Breast epithelium (tissue), 4 donors: ENCODE measurements at places on chromosomes 16 and 17. TPM values are rescaled to one million over a fixed set of nuclear protein-coding genes. Genes with fewer than 3 reads are reported as not detected.

GRCh38 chr16:71421911-71422310, 19.9 kb downstream of the TLE7 start:
- peaks cover 42% of the 10 kb centered on the region for H3K27me3 ChIP-seq
- H3K4me1 ChIP-seq = no peaks in the 10 kb centered on the region
- no peak overlapping the region for H3K4me3 ChIP-seq
- no peaks in the 10 kb centered on the region for H3K36me3 ChIP-seq
- DNase-seq = no peak

GRCh38 chr17:47708864-47709541, 15.0 kb downstream of the TBKBP1 start:
- DNase-seq = no peak
- H3K27ac ChIP-seq = no peak overlapping the region
- no peaks in the 10 kb centered on the region for H3K4me1 ChIP-seq
- peak overlapping the region; percentile 46 for H3K4me3 ChIP-seq
- H3K36me3 ChIP-seq = peaks cover 8% of the 10 kb centered on the region

DNA sequence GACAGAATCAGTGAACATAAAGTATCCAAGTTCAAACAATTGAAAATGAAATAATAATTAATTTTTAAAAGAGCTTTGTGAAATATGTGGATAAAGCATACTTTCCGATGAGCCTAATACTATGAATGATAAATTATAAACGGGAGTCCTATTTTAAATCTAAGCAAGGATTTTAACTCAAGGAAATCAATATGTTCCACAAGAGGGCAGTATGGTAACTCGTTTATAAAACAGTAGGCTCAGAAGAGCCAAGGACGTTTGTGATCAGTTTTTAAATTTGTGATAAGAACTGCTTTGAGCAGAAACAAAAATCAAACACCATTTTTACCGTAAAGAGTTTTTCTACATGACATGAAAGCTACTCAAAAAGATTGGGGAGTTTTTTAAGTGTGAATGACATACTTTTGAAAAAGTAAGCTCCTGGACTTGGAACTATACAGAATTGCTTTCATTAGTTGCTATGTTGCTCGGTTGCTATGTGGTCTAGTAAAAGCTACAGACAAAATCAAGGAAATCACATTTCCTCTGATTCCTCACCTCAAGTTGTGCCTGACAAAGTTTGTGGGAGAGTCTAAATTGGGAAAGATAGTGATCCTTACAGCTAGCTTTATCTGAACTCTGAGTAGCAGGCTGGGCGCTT, 11.8 kb upstream of the TEKT1 start:
- H3K4me3 ChIP-seq = no peak overlapping the region
- no peaks in the 10 kb centered on the region for H3K36me3 ChIP-seq
- H3K4me1 ChIP-seq = no peaks in the 10 kb centered on the region
- no peak for DNase-seq
- no peak overlapping the region for H3K27ac ChIP-seq
- H3K27me3 ChIP-seq = no peaks in the 10 kb centered on the region

GRCh38 chr16:12422233-12422632, 381.5 kb downstream of the CPPED1 start:
- H3K27me3 ChIP-seq = no peaks in the 10 kb centered on the region
- H3K27ac ChIP-seq = peak overlapping the region; percentile 14
- no peaks in the 10 kb centered on the region for H3K36me3 ChIP-seq
- H3K4me1 ChIP-seq = no peaks in the 10 kb centered on the region
- no peak overlapping the region for H3K4me3 ChIP-seq

DNA sequence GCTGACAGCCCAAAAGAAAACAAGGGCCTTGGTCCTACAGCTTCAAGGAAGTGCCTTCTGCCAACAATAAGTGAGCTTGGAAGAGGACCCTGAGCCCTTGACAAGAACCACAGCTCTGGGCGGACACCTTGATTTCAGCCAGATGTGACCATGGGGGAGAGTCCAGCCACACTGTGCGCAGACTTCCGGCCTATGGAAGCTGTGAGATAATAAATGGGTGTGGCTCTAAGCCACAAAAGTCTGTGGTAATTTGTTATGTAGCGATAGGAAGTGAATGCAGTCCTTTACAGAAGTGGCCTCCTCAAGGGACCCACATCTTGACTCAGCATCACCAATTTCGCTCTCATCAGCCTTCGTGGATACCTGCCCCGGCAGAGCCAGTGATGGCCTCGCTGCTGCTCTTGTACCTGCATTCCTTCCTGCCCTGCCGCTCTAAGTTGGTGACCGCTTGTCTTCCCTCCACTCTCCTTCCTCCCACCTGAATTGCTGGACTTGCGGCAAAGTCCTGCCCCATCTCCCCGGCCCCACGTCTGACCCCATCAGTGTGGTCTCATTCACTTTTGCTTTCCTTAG, 29.3 kb downstream of the PRSS54 start:
- no peak overlapping the region for H3K4me3 ChIP-seq
- no peaks in the 10 kb centered on the region for H3K4me1 ChIP-seq
- H3K27me3 ChIP-seq = no peaks in the 10 kb centered on the region
- no peaks in the 10 kb centered on the region for H3K36me3 ChIP-seq
- peak overlapping the region; percentile 40 for H3K27ac ChIP-seq
- DNase-seq = no peak

- peak overlapping the region; percentile 67 for H3K4me3 ChIP-seq
- H3K36me3 ChIP-seq = no peaks in the 10 kb centered on the region
- H3K27me3 ChIP-seq = no peaks in the 10 kb centered on the region
- peak; percentile 37 for DNase-seq
These were observed 662 bp downstream of the WIPF2 start for GRCh38 chr17:40219594-40220338.

- H3K27me3 ChIP-seq = no peaks in the 10 kb centered on the region
- no peak overlapping the region for H3K4me3 ChIP-seq
- H3K36me3 ChIP-seq = no peaks in the 10 kb centered on the region
- DNase-seq = no peak
- H3K4me1 ChIP-seq = no peaks in the 10 kb centered on the region
These were observed 52.3 kb downstream of the RPTOR start for GRCh38 chr17:80596760-80597608.

GRCh38 chr17:9684955-9685621, 39.8 kb downstream of the USP43 start:
- peak; percentile 24 for DNase-seq
- no peak overlapping the region for H3K4me3 ChIP-seq
- H3K27ac ChIP-seq = peak overlapping the region; percentile 49
- no peaks in the 10 kb centered on the region for H3K4me1 ChIP-seq

DNA sequence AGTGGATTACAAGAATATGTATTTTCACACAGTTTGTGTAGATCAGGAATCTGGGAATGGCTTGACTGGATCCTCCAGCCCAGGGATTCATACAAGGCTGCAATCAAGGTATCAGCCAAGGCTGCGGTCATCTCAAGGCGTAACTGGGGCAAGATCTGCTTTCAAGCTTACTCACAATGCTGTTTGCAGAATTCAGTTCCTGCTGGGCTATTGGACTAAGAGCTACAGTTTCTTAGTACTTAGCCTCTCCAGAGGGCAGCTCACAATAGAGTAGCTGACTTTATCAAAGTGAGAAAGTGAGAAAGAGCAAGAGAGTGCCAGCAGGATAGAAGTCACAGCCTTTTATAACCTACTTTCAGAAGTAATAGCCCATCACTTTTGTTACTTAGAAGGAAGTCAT, 211.0 kb downstream of the MAP2K6 start:
- no peak overlapping the region for H3K27ac ChIP-seq
- H3K4me3 ChIP-seq = no peak overlapping the region
- no peaks in the 10 kb centered on the region for H3K27me3 ChIP-seq
- DNase-seq = no peak
- no peaks in the 10 kb centered on the region for H3K36me3 ChIP-seq
- no peaks in the 10 kb centered on the region for H3K4me1 ChIP-seq

DNA sequence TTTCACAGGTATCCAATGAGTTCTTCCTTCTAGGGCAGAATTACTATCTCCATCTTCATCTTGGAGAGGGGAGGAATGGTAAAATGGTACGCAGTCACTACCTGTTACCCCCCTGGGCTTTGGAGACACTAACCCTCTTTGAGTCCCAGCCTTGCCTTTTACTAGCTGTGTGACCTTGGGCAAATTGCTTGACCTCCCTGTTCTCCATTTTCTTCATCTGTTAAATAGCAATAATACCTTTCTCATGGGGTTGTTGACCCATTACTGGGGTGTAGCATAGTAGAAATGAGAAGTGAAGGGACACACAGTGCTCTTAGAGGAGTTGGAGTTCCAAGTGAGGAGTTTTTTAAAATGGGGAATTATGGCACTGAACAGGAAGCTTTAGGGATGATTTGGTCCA, 324.7 kb downstream of the FOXL1 start:
- H3K27me3 ChIP-seq = peaks cover 5% of the 10 kb centered on the region
- H3K4me3 ChIP-seq = no peak overlapping the region
- no peaks in the 10 kb centered on the region for H3K36me3 ChIP-seq
- H3K27ac ChIP-seq = no peak overlapping the region
- DNase-seq = no peak
- no peaks in the 10 kb centered on the region for H3K4me1 ChIP-seq

GRCh38 chr17:1001640-1002411, 4.9 kb downstream of the TIMM22 start:
- H3K36me3 ChIP-seq = no peaks in the 10 kb centered on the region
- H3K27me3 ChIP-seq = no peaks in the 10 kb centered on the region
- H3K4me1 ChIP-seq = peaks cover 10% of the 10 kb centered on the region

GRCh38 chr16:88130681-88131080, 179.4 kb downstream of the BANP start:
- no peak for DNase-seq
- no peaks in the 10 kb centered on the region for H3K4me1 ChIP-seq
- H3K27me3 ChIP-seq = no peaks in the 10 kb centered on the region
- no peak overlapping the region for H3K4me3 ChIP-seq
- no peak overlapping the region for H3K27ac ChIP-seq
- no peaks in the 10 kb centered on the region for H3K36me3 ChIP-seq

GRCh38 chr17:4559966-4560365, 411 bp downstream of the GGT6 start:
- H3K36me3 ChIP-seq = no peaks in the 10 kb centered on the region
- DNase-seq = no peak
- no peaks in the 10 kb centered on the region for H3K27me3 ChIP-seq

- no peaks in the 10 kb centered on the region for H3K27me3 ChIP-seq
- H3K36me3 ChIP-seq = no peaks in the 10 kb centered on the region
- peak; percentile 69 for DNase-seq
These were observed 13.7 kb downstream of the SYCE1L start for GRCh38 chr16:77212741-77213541.

DNA sequence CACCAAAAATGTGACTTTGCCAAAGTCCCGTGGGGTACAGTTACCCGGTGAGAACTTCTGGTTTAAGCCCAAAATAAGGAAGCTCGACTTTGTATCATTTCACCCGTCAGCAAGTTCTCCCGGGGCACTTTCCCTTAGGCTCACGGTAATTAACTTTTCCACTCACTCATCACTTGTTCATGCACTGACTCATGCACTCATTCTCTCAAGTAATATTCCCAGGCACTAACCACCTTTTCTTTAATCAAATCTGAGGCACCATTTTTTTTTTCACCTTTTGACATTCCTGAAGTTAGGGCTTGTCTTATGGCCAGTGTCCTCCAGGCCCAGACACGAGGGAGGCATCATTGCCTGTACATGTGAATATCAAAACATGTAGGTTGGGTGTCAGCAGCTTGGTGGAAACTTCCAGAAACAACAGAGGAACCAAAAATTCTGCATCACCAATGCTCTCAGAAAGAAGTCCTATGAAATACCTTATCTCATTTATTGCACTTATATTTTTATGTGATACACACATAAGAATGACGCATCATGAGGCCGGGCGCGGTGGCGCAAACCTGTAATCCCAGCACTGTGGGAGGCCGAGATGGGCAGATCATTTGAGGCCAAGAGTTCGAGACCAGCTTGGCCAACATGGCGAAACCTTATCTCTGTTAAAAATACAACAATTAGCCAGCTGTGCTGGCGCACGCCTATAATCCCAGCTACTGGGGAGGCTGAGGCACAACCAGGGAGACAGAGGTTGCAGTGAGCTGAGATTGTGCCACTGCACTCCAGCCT, 36.1 kb upstream of the ATP2C2 start:
- H3K4me1 ChIP-seq = no peaks in the 10 kb centered on the region
- H3K27me3 ChIP-seq = no peaks in the 10 kb centered on the region
- no peak for DNase-seq
- H3K27ac ChIP-seq = no peak overlapping the region
- H3K36me3 ChIP-seq = no peaks in the 10 kb centered on the region
- no peak overlapping the region for H3K4me3 ChIP-seq

- no peaks in the 10 kb centered on the region for H3K27me3 ChIP-seq
- H3K27ac ChIP-seq = no peak overlapping the region
- no peaks in the 10 kb centered on the region for H3K36me3 ChIP-seq
- H3K4me1 ChIP-seq = no peaks in the 10 kb centered on the region
These were observed 366.2 kb upstream of the EEF2KMT start for GRCh38 chr16:5463820-5464219.

DNA sequence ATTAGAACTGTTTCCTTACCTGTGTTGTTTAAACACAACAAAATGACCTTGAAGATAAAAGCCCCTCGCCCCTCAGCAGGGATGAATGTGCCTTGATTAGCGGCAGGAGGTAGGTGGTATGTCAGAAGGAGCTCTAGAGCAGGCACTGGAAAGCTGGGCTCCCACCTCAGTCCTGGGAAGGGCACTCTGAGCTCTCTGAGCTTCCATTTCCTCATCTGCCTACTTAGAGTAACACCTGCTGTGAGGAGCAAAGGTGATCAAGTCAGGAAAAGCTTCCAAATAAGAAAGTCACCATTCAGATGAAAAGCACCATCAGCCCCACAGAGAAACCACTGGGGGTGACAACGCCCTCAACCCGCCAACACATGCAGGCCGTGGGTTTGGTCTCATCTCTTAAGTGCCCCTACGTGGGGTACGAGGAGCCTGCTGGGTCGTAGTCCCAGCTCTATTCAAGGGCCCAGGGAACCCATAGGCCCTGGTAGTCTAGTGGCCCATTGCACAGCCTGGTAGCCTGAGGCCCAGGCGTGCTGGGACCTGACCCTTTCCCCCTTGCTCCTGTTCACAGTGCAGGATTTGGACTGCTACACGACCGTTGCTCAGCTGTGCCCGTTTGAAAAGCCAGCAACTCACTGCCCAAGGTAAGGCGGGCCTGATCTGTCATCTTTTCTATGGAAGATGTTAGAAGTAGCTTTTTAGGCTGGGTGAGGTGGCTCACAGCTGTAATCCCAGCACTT, 57.3 kb downstream of the CRISPLD2 start:
- no peaks in the 10 kb centered on the region for H3K36me3 ChIP-seq
- H3K4me3 ChIP-seq = no peak overlapping the region
- DNase-seq = no peak
- no peak overlapping the region for H3K27ac ChIP-seq

- H3K27me3 ChIP-seq = no peaks in the 10 kb centered on the region
- DNase-seq = no peak
- H3K36me3 ChIP-seq = no peaks in the 10 kb centered on the region
- H3K4me3 ChIP-seq = peak overlapping the region; percentile 83
- H3K27ac ChIP-seq = peak overlapping the region; percentile 98
These were observed 1.7 kb upstream of the MAZ start for GRCh38 chr16:29804455-29805231.

GRCh38 chr17:40486522-40487370, 14.7 kb downstream of the TNS4 start:
- H3K4me1 ChIP-seq = peaks cover 21% of the 10 kb centered on the region
- peak overlapping the region; percentile 92 for H3K27ac ChIP-seq
- H3K27me3 ChIP-seq = no peaks in the 10 kb centered on the region
- no peak for DNase-seq
- H3K4me3 ChIP-seq = peak overlapping the region; percentile 46

The COPZ2 gene
- total RNA-seq = 97.9 TPM

The ACE gene
- 9.1 TPM for total RNA-seq

The CTRB1 gene
- total RNA-seq = not detected

The NPTX1 gene
- 0.29 TPM for total RNA-seq

The ZKSCAN2 gene
- 4.6 TPM for total RNA-seq

The ARRB2 gene
- 42.3 TPM for total RNA-seq

The IQCK gene
- total RNA-seq = 63.8 TPM
